ENCODE measurements at places on chromosomes 6 and 20. TPM values are rescaled to one million over a fixed set of nuclear protein-coding genes. Genes with fewer than 3 reads are reported as not detected.

DNA sequence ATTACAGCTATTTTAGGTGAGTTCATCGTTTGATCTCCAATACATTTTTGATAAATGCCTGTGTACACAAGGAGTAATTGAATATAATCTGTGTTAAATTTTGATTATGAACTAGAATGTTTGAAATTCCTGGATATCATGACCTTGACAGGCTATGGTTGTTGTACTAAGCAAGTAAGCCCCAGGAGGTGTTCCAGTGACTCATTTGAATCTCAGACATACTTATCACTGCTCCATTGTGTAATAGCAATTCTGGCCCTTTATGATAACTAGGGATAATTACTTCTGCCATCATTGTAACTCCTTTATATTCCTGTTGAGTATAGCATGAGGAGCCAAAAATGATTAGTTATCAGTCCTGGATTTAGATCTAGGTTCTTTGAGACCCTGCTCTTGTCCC lies 1424.6 kb upstream of the ADGRB3 start:
- H3K36me3 ChIP-seq: no peaks in the 10 kb centered on the region
- DNase-seq: no peak
- no peak overlapping the region for H3K27ac ChIP-seq
- H3K4me3 ChIP-seq: no peak overlapping the region

GRCh38 chr6:156425359-156426020 lies 351.7 kb upstream of the ARID1B start:
- no peak overlapping the region for H3K27ac ChIP-seq
- no peaks in the 10 kb centered on the region for H3K27me3 ChIP-seq
- no peaks in the 10 kb centered on the region for H3K4me1 ChIP-seq
- no peak for DNase-seq
- H3K36me3 ChIP-seq: no peaks in the 10 kb centered on the region

DNA sequence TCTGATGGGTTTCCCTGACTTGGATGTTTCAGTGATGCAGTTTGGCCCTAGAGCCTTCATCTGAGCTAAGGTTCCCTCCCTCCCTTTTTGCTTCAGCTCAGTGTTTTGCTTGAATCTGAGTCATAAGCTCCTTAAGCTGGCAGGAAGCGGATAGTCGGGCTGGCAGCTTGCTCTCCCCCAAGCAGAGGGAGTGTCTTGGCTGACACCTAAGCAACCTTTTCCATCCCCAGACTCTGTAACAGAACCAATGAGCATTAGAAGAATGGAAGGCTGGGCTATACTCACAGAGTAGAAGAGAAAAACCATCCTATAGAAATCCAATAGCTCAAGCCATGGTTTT lies 98.3 kb downstream of the HAO1 start:
- H3K27ac ChIP-seq: no peak overlapping the region
- no peak overlapping the region for H3K4me3 ChIP-seq
- H3K4me1 ChIP-seq: no peaks in the 10 kb centered on the region
- H3K27me3 ChIP-seq: no peaks in the 10 kb centered on the region

DNA sequence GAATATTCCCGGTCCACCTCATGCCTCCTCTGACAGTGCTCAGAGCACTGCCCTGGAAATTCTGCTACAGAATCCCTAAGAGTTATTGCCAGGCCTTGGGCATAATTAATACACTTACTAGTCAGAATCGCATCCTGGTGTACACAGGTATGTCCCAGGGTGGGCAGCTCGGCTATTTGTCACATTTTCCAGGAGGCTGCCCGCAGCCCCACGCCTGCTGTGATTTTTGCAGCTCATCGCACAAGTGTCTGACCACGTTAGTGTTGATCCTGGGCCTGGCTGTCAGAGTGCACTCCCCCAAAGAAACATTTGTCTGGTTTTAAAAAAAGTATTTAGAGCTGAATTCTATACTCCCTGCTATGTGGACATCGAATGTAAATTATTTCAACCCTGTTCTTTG lies 105.4 kb downstream of the CD83 start:
- no peak overlapping the region for H3K4me3 ChIP-seq
- H3K36me3 ChIP-seq: no peaks in the 10 kb centered on the region
- H3K4me1 ChIP-seq: peaks cover 31% of the 10 kb centered on the region
- H3K27me3 ChIP-seq: no peaks in the 10 kb centered on the region
- peak overlapping the region; percentile 54 for H3K27ac ChIP-seq

- H3K4me1 ChIP-seq: no peaks in the 10 kb centered on the region
- no peaks in the 10 kb centered on the region for H3K27me3 ChIP-seq
- no peak overlapping the region for H3K4me3 ChIP-seq
Observed at GRCh38 chr20:29497261-29497671, 1760.2 kb upstream of the DEFB115 start.

GRCh38 chr20:54118220-54119001 lies 48.0 kb upstream of the BCAS1 start:
- no peak overlapping the region for H3K27ac ChIP-seq
- H3K27me3 ChIP-seq: no peaks in the 10 kb centered on the region
- H3K36me3 ChIP-seq: no peaks in the 10 kb centered on the region
- DNase-seq: no peak
- H3K4me1 ChIP-seq: peaks cover 2% of the 10 kb centered on the region

GRCh38 chr6:31172973-31173384 lies 2.5 kb upstream of the POU5F1 start:
- H3K4me1 ChIP-seq: no peaks in the 10 kb centered on the region
- no peaks in the 10 kb centered on the region for H3K36me3 ChIP-seq
- no peak overlapping the region for H3K27ac ChIP-seq
- H3K4me3 ChIP-seq: no peak overlapping the region

DNA sequence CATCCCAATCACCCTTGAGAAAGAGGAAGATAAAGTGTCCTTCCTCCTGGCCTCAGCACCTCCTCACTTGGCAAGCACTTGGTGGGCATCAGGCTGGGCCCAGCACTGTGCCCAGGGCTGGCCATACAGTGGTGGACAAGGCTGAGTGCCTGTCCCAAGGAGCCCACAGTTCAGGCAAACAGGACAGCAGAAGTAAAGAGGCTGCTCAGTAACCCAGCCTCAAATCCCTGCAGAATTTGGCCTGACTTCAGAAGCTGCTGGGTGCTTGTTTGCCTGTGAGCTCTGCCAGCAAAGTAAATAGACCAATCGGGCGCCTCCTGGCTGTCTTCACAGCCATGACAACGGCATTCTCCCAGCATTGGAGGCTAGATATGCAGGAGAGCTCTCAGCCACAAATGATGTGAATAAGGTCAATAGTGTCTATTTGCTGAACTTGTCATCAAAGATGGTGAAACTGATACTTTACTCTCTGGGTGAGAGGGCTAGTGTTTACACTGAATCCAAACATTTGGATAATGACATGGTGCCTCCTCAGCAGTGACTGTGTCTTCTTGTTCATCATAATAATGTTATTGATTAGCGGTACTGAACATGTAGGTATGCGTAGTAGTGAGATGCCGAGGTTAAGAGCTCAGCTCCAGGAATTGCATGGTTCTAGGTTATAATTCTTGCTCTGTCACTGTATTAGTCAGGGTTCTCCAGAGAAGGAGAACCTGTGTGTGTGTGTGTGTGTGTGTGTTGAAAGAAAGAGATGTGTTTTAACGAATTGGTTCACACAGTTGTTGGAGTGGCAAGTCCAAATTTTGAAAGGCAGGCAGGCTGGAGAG lies 36.9 kb upstream of the FANCE start:
- no peak overlapping the region for H3K27ac ChIP-seq
- DNase-seq: peak; percentile 76
- peaks cover 7% of the 10 kb centered on the region for H3K4me1 ChIP-seq
- H3K36me3 ChIP-seq: no peaks in the 10 kb centered on the region
- H3K27me3 ChIP-seq: no peaks in the 10 kb centered on the region

DNA sequence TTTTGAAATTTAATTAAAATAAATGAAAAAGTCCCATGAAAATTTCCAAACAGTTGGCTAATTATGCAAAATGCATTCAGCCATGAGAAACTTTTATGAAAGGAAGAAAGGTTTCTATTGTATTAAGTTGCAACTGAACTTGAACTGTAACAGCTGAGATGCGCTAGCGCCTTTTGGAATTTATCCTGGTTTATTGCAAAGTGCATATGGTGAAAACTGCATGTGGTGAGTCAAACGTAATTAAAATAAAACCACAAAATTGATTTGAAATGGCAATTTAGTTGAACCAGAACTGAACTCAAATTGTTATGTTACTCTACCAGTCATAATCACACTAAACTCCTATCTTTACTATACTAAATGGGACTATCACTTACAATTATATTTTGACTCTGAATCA lies 46.4 kb upstream of the COL21A1 start:
- no peaks in the 10 kb centered on the region for H3K27me3 ChIP-seq
- DNase-seq: no peak
- no peaks in the 10 kb centered on the region for H3K4me1 ChIP-seq
- H3K36me3 ChIP-seq: no peaks in the 10 kb centered on the region
- no peak overlapping the region for H3K27ac ChIP-seq

DNA sequence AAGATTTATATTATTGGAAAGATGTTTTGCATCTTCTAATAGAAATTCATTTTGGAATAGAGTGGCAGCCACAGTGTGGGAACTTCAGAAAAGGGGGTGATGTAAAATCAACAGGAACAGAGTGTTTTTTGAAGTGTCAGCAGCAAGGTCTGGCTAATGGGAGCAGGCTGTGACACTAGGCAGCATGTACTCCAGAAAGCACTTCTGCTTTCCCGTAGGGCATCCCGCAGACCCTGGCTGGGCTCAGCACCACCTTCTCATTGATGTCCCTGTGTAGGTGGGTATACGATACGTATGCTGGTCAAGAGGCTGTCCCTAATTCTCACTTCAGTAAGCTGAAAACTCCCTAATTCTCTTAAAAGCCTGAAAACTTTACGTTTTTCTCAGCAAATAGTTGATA lies 74.7 kb downstream of the EYA4 start:
- H3K4me1 ChIP-seq: no peaks in the 10 kb centered on the region
- no peaks in the 10 kb centered on the region for H3K36me3 ChIP-seq
- H3K27ac ChIP-seq: no peak overlapping the region

DNA sequence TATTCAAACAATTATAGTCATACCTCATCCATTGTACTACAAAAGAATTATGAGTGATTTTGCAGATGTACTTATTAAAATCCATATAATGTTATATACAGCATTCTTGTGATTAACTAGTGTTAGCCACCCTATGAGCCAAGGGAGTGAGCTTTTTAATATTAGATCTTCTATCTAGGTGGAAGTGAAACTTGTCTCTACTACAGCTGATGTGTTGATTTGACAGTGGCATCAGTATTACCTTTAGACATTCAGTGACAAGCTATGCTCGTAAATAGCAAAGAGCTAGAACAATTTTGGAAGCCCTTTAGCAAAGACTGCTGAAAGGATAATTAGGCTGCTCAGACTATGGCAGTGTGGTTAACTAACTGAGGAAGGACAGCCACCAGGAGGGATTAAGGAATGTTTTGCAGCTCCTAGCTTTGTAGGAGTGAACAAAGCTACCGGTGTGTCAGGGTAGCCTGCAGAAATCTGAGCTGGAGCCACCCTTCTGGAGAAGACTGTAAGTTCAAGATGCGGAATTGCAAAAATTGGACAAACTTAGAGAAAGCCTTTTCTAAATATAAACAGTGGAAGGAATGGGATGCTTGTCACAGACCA lies 73.7 kb downstream of the AFG1L start:
- H3K27ac ChIP-seq: no peak overlapping the region
- H3K4me3 ChIP-seq: no peak overlapping the region
- H3K36me3 ChIP-seq: no peaks in the 10 kb centered on the region
- DNase-seq: no peak
- H3K27me3 ChIP-seq: no peaks in the 10 kb centered on the region

GRCh38 chr6:38824243-38824894 lies 109.3 kb downstream of the DNAH8 start:
- no peak overlapping the region for H3K4me3 ChIP-seq
- no peak overlapping the region for H3K27ac ChIP-seq
- H3K4me1 ChIP-seq: no peaks in the 10 kb centered on the region
- no peaks in the 10 kb centered on the region for H3K27me3 ChIP-seq

GRCh38 chr6:113718588-113718987 lies 138.6 kb upstream of the MARCKS start:
- no peaks in the 10 kb centered on the region for H3K4me1 ChIP-seq
- H3K27me3 ChIP-seq: no peaks in the 10 kb centered on the region

DNA sequence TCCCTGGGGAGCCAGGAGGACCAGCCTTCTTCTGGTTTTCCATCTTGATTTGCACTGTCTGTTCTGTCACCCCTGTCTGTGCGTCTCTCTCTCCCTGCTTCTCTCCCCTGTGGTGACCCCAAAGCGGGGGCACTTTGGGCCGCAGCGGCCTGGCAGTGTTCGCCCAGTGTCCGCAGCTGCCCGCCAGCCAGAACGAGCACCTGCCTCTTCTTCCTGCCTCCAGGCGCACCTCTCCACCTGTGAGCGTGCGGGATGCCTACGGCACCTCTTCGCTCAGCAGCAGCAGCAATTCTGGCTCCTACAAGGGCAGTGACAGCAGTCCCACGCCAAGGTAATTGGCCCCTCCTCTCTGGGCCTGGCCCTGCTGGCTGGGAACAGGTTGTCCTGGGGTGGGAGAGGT lies 30.8 kb downstream of the SNPH start:
- H3K27ac ChIP-seq: no peak overlapping the region
- H3K4me3 ChIP-seq: no peak overlapping the region
- DNase-seq: no peak
- no peaks in the 10 kb centered on the region for H3K36me3 ChIP-seq
- H3K27me3 ChIP-seq: no peaks in the 10 kb centered on the region

- peaks cover 27% of the 10 kb centered on the region for H3K36me3 ChIP-seq
- H3K27ac ChIP-seq: no peak overlapping the region
- no peaks in the 10 kb centered on the region for H3K4me1 ChIP-seq
- H3K27me3 ChIP-seq: no peaks in the 10 kb centered on the region
- no peak overlapping the region for H3K4me3 ChIP-seq
Observed at GRCh38 chr20:44501448-44501847, 20.4 kb downstream of the SERINC3 start.

GRCh38 chr6:62393608-62394007 lies 107.6 kb upstream of the KHDRBS2 start:
- H3K27ac ChIP-seq: no peak overlapping the region
- no peaks in the 10 kb centered on the region for H3K36me3 ChIP-seq
- H3K4me3 ChIP-seq: no peak overlapping the region
- DNase-seq: no peak

- no peak overlapping the region for H3K27ac ChIP-seq
- DNase-seq: no peak
- no peak overlapping the region for H3K4me3 ChIP-seq
- no peaks in the 10 kb centered on the region for H3K36me3 ChIP-seq
- H3K4me1 ChIP-seq: no peaks in the 10 kb centered on the region
Observed at GRCh38 chr20:32586291-32586690, 1.2 kb upstream of the NOL4L start.

- no peaks in the 10 kb centered on the region for H3K4me1 ChIP-seq
- H3K36me3 ChIP-seq: no peaks in the 10 kb centered on the region
- H3K27ac ChIP-seq: no peak overlapping the region
- DNase-seq: no peak
- H3K4me3 ChIP-seq: no peak overlapping the region
Observed at GRCh38 chr6:143313163-143313562, 137.3 kb downstream of the ADAT2 start.

The CCDC170 gene
- 1.8 TPM for polyA plus RNA-seq

The METTL24 gene
- not detected for polyA plus RNA-seq

The TAAR8 gene
- not detected for polyA plus RNA-seq

The RARS2 gene
- polyA plus RNA-seq: 26.4 TPM

The SLC17A2 gene
- not detected for polyA plus RNA-seq

The HEY2 gene
- 1.2 TPM for polyA plus RNA-seq

The RIPPLY2 gene
- not detected for polyA plus RNA-seq

Measured in small intestine (tissue), 16 donors.